ENCODE measurements at places on chromosomes 6 and 20.

GRCh38 chr6:158759966-158760617, 59.1 kb downstream of the EZR start:
- DNase-seq = no peak

GRCh38 chr6:23031986-23032385, 462.6 kb downstream of the HDGFL1 start:
- no peak for DNase-seq

DNA sequence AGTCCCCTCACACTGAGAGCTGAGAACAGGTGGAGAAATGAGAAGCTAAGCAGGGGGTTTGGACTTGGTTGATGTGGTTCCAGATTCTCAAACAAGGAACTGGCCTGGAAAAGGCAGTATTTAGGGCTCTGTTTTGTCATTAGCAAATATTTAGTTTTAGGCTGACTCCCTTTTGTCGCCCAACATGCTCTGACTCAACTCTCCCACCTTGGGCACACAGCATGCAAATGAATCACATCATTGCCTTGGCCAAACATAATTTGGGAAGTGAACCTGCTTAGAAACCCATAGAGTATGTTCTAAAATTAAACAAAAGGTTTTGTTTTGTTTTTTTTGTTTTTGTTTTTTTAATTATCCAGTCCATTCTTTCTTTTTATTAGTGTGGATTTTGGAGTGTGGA, 9.5 kb upstream of the UQCC2 start:
- DNase-seq = no peak

- DNase-seq = no peak
Measured at GRCh38 chr20:8216375-8217200, 84.5 kb downstream of the PLCB1 start.

GRCh38 chr6:52144196-52145076, 41.7 kb upstream of the IL17A start:
- no peak for DNase-seq

- DNase-seq = no peak
Measured at GRCh38 chr6:55998576-55998975, 123.2 kb upstream of the BMP5 start.

DNA sequence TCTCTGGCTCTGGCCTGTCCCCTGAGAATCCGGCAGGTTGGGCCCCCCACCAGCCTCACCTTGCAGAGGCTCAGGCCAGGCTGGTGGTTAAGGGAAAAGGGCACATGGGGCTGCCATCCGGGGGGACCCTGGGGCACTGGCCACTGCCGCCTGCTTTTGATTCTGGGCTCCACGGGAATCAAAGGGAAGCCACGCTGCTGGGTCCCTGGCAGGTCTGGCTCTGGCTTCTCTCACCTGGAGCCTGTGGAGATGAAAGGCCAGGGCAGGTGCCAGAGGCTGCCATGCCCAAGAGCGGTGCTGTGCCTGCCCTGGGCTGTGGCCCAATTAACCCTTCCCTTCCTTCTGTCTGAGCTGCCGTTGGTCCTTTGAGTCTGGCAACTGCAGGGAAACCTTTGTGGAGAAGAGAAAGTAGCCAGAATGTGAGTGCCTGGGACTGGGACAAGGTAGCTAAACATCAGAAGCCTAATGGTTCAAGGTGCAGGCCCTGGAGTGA, 9.4 kb upstream of the CDH22 start:
- no peak for DNase-seq

GRCh38 chr6:70860045-70860444, 96.8 kb downstream of the B3GAT2 start:
- no peak for DNase-seq

GRCh38 chr6:30703011-30703410, 12.2 kb upstream of the NRM start:
- DNase-seq = no peak

- no peak for DNase-seq
Measured at GRCh38 chr20:47691625-47692024, 93.7 kb downstream of the SULF2 start.

- DNase-seq = no peak
Measured at GRCh38 chr6:139932671-139933070, 558.2 kb upstream of the CITED2 start.

GRCh38 chr6:162450358-162450757, 277.2 kb downstream of the PRKN start:
- no peak for DNase-seq

DNA sequence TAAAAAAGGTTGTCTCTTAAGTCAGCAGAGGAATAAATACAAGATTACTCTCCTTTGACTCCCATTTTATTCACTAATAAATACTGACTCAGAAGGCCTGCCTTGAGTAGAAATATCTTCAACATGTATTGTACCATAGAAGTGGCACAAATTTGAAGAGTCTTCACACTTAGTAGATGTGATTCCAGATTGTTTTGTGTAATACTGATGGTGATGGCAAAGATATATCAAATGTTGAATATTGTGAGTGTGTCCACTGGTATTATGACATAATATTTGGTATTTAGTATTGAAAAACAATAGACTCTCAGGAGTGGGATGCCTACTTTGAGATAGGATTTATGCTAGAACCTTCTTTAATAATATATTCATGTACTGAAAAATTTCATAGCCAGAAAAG, 7.0 kb downstream of the ADGRB3 start:
- no peak for DNase-seq

GRCh38 chr6:105587349-105588122, 184.7 kb upstream of the PREP start:
- no peak for DNase-seq

- DNase-seq = peak; percentile 8
Measured at GRCh38 chr6:13001927-13002326, 285.4 kb downstream of the PHACTR1 start.

- no peak for DNase-seq
Measured at GRCh38 chr6:56732517-56732916, 89.8 kb upstream of the DST start.

GRCh38 chr6:77535172-77535571, 71.9 kb upstream of the HTR1B start:
- no peak for DNase-seq

DNA sequence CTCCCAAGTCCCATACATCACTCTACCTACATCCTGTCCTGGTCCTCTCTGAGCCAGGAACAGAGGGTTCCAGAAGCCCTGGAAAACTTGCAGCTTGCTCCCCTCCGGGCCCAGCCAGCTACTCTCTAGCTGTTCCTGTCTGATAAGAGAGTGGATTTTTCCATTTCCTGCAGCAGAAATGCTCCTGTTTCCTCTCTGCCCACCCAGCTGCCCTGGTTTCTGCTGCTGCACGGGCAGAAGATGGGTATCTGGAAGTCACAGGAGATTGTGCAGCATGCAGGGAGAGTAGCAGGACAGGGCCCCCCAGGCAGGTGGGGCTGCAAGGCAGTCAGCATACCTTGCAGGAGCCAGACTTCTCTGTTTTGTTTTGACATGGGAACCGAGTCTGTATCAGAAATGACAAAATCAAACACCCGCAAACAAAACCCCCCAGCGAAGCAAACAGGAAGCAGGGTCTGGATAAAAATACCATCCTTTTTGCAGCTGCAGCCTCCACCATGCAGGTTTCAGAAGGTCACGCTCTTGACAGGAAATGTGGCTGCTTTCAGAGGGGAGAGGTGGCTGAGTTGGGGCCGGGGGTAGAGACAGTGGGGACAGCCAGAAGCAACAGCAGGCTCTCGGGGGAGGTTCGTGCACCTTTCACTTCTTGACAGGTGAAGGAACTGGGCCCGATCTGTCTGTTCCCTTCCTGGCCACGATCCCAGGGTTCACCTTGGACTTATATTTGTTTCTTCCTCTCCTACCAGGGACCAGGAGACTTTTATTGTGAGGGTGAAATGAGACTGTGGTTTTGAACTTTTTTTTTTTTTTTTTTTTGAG, 50.8 kb upstream of the FAM83D start:
- no peak for DNase-seq

DNA sequence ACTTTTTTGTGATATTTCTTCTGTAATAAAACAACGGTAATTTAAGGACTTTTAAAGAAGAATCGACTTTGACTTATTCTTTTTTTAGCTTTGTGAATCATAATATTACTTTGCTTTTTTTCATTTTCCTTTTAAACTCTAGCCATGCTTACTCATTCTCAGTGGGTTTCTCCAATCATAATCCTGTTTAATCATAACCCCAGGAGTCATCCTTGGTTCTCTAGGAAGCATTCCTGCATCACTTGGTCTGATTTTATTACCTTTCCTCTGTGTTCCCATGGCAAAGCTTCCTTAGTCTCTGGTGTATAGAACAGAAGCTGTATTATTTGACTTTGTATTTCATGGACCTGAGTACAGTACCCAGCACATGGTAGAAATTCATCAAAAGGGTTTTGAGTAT, 223.5 kb downstream of the CDKAL1 start:
- no peak for DNase-seq

- peak; percentile 53 for DNase-seq
Measured at GRCh38 chr6:12291839-12292604, 1.9 kb downstream of the EDN1 start.

DNA sequence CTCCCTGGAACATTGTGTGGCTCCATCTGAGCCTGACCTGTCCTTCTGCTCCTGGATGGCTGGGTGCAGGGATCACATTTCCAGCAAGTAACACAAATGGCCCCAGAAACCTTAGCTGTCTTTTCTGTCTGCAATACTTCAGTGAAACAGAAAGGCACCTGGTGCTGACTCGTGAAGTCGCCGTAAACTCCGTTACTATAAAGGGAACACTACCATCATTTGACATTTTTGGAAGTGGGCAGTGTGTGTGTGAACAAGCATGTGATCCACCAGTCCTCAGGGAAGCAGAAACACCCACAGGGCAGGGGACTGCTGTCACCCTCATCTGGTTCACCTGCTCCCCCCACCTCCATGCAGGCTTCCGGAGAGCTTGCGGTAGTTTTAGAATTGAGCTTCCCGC, 23.9 kb downstream of the SERPINB6 start:
- DNase-seq = no peak

- no peak for DNase-seq
Measured at GRCh38 chr6:137913434-137913833, 46.4 kb downstream of the TNFAIP3 start.

- no peak for DNase-seq
Measured at GRCh38 chr6:3698021-3698420, 53.5 kb downstream of the PXDC1 start.

- DNase-seq = peak; percentile 98
Measured at GRCh38 chr6:113642714-113643406, 214.3 kb upstream of the MARCKS start.
